ENCODE measurements at places on chromosomes 4 and X.
A peak's percentile ranks its signal among the peaks of the same experiment; 100 is the strongest.

DNA sequence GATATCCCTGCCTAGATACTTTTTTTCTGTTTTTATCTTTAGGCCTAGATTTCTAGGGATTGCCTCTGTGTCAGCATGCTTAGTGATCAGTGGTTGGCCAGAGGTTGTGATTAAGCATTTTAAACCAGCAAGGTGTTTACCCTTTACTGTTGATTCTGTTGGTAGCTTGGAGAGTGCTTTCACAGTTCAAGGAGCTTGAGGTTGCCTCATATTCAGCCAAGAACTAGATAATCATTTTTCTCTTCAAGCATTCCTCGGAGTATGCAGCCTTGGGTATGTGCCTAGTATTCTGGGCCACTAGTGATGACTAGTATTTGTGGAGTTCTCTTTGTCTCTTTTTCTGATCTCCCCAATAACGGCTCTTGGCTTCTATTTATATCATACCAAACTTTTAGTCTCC is 20.4 kb downstream of the APOOL start:
- DNase-seq: no peak

GRCh38 chr4:16018841-16019240 is 55.9 kb upstream of the FGFBP2 start:
- DNase-seq: no peak

GRCh38 chr4:163772238-163772637 is 277.7 kb downstream of the TMA16 start:
- DNase-seq: no peak

GRCh38 chr4:14155803-14156202 is 528.3 kb upstream of the BOD1L1 start:
- DNase-seq: no peak

DNA sequence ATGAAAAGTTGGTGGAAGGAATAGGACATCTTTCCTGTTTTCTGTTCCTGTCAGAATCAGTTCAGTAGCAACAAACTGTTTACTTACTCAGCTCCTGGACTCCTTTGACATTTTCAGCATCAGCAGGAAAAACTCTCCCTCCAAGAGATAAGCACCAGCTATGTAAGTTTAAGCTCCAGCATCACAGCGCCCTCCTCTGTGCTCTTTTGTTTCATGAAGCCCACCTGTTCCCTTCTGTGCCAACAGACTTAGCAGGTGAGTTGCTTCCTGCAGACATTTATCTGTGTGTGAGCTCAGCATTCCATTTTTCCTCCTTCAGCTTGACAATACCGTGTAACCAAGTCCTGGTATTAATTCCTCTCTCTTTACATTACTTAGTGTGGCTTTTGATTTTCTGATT is 644.1 kb upstream of the AGA start:
- DNase-seq: no peak

DNA sequence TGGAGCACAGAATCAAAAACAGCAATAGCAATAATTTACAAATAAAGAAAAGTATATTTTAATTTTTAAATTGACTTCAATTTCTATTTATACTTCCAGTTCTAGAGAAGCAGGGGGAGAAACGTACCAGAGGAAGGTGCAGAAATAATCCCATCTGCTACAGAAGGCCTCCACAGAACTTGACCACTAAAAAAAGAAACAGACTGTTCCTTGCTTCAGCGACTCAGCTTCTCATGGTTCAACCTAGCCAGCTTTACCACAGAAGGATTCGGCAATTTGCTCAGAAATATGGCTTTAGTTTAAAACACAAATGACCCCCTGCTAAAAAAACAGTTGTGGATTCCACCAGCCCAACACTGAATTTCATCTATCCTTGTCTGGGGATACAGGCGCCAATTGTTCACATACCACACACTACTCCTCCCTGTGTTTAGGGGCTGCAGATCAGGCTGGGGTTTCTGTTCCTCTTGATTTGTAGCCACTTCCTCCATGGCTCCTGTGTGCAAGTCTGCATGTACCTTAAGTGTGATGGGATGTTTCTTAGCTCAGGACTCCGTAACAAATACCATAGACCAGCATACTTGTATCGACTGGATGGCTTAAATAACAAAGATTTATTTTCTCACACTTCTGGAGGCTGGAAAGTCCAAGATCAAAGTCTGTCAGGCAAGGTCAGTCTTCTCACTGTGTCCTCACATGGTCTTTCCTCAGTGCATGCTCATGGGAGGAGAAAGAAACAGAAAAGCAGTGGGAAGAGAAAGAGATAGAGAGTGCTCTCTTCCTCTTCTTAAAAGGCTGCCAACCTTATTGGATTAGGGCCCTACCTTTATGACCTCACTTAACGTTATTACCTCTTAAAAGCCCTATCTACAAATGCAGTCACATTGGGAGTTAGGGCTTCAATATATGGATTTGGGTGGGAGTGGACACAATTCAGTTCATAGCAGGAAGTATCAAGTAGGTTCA is 79.1 kb downstream of the AMOT start:
- DNase-seq: peak; percentile 65

Data from Karpas-422 (cell line).